ENCODE measurements at places on chromosomes 6 and 20.

DNA sequence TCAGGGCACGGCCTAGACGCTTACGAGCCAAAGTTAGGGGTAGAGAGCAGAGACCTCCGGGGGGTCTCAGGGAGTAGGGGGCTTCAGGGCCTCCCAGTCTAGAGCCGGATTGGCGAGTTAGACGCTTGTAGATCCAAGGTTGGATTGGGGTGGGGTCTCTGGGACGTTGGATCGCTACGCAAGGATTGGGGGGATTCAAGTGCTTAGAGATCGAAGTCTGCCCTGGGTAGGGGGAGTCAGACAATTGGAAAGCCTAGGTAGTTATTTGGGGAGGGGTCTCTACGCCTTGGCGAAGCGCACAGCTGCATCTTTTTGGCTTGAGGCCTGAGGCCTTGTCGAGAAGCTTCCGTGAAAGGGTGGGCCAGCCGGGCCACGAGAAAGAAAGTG, 469 bp downstream of the STX16 start:
- no peak for DNase-seq

GRCh38 chr20:59491884-59492283, 112.5 kb upstream of the PHACTR3 start:
- no peak for DNase-seq

DNA sequence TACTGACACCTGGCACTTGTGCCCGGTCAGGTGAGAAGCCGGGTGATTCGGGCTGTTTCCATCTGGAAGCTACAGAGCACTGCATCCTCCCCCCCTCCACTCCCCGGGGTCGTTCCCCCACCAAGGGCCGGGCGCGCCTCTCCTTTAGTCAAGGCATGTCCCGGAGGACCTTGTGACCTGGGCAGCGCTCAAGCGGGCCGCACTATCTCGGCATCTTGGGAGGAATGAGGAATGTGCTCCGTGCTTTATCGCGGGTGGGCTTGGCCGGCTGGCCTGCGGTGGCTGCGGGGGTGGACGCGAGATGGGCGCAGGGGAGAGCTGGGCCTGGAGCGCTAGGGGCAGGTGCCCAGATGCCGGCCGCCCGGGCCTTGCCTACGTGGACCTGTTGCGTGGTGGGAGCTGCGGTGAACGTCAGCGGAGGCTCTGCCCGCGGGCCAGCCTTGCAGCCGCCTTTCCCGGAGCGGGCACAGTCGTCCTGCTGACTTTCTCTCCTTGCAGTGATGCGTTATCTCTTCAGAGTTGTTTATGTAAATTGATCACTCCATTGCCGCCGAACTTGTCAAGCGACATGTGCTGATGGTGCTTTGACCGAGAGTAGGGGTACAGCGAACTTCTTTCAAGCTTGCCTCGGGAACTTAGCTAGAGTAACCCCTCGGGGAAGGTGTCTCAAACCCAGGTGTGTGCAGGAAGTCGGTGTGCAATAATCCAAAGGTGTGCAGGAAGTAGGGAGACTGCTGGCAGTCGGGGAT, 1.1 kb downstream of the LRRC1 start:
- no peak for DNase-seq

DNA sequence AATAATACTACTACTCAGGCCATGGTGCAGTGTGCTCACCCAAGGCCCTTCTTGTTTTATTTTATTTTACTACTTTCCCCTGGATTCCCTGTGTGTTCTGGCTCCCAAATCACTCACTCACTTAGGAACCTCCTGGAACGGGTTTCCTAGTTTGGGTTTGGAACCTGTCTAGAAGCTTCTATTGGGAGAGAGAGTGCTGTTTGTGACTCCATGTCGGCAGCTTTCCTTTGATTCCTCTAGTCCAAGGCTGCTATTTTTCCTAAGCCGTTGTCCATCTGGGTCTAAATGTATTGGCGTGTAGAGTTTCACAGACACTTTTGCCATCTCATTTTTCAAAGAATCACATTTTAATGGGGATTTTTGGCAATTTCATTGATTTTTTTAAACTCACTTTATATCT, 70.8 kb downstream of the FOXA2 start:
- DNase-seq: no peak

GRCh38 chr6:101545191-101545590, 151.7 kb downstream of the GRIK2 start:
- no peak for DNase-seq

GRCh38 chr20:6074145-6074561, 20.3 kb upstream of the LRRN4 start:
- DNase-seq: no peak

GRCh38 chr20:38165089-38165965, at the start of gene TGM2:
Gene TGM2, minus strand, starts transcription at chr20:38165270. Its CDS starts 72 bp downstream, at chr20:38165198.
- DNase-seq: no peak

DNA sequence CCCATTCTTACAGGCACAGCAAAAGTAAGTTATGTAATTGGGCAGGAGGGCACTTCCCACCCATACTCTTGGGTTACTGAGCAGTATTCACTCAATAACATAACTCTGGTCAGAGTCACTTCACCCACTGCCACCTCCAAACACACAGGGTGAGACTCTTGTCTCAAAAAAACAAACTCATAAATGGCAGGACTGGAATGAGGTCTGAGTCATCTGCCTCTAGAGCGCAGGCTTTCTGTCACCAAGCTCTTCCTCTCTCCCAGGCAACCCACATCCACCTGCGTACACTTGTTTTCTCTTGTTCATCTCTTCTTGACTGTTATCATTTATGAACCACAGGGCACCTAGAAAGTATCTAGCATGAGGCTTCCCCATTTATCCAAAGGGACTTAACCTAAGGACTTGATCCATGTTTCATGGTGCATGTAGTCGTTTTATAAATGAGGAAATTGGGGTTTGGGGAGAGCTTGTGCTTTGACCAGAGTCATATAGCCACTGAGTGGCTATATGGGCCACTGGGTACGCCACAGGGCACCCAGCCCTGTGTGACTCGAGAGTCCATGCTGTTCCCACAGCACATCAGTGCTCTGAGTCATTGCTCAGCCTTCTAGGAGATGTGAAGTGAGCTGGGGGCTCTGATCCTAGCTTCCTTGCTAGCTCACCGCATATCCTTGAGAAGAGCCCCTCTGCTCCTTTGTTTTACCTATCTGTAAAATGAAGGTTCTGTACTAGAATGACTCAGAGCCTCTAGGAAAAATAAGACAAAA, 22.4 kb downstream of the C20orf173 start:
- no peak for DNase-seq

GRCh38 chr6:5133943-5134342, 48.8 kb downstream of the PPP1R3G start:
- DNase-seq: no peak

DNA sequence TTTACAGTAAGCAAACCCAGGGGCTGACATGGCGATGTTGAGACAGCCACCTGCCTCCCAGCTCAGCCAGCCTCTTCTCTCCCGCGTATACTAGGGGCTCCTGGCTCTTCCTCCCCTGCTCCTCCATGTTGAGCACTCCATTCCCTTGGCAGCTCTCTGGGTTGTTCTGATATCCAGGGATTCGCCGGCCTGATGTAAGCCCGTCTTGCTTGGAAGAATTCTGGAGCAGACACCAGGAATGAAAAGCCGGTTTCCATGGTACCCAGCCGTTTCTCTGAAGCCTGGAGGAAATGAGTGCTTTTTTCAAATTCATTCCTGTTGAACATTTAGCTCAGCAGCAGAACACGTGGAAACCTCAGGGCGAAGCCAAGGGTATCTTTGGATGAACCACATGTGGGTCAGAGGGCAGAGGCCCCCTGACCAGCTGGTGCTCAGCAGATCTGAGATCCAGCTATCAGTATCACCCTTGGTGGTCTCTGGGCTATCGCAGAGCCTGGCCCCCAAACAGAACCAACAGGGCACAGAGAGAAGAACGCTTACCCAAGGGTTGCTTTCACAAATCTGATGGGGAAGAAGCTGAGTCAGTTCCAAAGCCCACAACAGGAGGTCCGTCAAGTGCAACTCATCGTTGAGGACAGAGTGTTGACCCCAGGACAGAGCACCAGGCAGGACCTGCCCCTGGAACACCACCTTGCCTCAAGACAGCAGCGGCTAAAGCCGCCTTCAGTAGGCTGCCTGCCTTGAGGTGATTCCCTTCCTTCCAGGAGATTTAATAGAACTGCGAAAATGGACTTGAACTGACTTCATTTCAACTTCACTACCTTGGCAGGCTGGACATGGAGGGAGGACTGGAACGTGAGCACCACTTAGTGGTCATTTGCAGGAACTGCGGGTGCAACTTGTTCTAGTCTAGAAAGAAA, 96.1 kb upstream of the RIN2 start:
- DNase-seq: peak; percentile 11

GRCh38 chr20:671252-672030, 4.2 kb downstream of the SCRT2 start:
- DNase-seq: no peak

DNA sequence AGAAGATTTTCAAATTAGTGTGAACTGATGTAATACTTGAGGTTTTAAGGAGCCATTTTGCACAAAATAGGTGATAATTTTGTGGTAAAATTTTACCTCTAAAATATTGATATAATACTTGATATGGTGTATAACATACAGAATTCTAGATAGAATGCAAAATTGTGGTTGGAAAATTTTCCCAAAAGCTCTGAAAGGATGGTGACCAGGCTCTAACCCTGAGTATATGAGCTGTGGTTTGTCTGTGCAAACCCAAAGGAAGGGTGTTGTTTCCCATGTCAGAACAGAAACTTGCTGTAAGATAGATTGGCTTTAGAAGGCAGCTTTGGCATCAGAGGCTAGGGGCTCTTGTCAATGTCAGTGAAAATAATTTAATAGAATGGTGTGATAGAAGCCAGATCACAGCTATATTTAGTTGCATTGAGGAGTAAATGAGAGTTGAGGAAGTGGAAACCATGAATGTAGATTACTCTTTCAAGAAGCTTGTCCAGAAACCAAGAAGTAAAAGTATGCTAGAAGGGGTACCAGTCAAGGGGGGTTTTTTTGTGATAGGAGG, 257.7 kb downstream of the FARS2 start:
- no peak for DNase-seq

GRCh38 chr6:152301765-152302568, 335.2 kb downstream of the SYNE1 start:
- peak; percentile 75 for DNase-seq

DNA sequence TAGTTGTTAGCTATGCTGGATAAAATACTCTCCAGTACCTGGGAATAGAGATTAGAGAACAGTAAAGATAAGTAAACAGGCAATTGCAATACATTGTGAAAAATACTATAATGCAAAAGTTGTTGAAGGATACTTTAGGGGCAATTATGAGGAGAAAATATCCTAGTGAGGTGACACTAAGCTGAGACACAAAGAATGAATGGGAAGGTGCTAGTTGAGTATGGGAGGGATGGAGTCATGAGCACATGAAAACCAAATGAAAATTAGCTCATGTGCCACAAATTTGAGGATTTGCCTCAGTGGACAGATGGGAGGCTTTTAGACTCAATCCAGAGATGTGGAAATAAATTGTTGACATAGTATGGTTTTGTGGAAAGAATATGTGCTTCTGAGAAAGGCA, 370.5 kb upstream of the MMS22L start:
- no peak for DNase-seq

DNA sequence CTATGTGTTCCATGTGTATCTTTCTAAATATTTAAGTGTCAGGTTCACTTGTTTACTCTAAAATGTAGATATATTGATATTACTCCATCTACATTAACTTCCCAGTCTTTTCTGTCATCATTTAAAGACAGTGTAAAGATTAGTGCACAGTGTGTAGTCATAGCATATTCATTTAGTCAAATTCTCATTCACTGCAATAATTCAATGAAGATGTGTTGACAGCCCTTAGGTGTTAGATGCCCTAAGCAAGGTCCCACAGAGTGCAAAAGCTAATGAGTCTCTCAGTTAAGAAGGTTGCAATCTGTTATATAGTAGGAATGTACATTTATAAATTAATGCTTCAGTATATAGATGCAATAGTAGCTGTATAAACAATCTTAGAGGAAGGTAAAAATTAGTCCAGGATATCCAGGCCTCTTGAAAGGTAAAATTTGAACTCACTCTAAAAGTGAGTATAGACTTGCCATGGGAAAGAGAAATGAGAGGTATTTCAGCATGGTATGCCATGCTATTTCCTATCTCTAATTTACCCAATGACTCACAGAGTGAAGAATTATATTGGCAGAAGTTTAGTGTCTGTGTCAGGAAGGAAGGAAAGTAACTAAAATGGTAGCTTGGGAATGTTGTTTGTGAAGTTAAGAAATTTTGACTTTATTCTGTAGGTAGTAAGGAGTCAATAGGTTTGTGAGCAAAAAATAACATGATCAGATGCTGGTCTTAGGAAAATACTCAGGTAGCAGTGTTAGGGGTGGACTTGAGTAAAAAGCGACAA, 969.9 kb upstream of the CITED2 start:
- no peak for DNase-seq

GRCh38 chr6:3421791-3422434, 34.9 kb downstream of the SLC22A23 start:
- no peak for DNase-seq

- DNase-seq: no peak
Measured at GRCh38 chr20:33830371-33830770, 19.2 kb downstream of the CHMP4B start.

DNA sequence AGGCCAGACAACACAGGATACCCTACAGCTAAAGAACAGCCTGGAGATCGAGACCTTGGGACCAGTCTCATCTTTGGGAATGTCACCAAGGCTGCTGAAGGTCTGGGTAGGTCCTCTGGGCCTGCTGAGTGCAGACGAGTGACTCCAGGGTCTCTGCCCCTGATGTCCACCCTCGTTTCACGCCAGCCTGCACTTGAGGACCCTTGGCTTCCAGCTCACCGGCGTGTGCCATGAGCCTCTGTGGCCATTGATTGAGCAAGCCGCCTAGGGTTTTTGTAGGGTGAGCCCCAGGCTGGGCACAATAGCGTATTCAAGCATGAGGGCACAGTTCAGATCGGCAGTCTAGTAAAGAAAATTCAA, 4.3 kb downstream of the BPHL start:
- no peak for DNase-seq
